ENCODE measurements at places on chromosomes 2 and 18. TPM values are rescaled to one million over a fixed set of nuclear protein-coding genes. Genes with fewer than 3 reads are reported as not detected.

The TMEM18 gene
- 18.8 TPM for total RNA-seq

The IL1RL1 gene
- total RNA-seq = not detected

The ASTL gene
- not detected for total RNA-seq

The TPO gene
- total RNA-seq = not detected

The PDE1A gene
- total RNA-seq = not detected

The VWA3B gene
- total RNA-seq = 1.0 TPM

The ZNF892 gene
- total RNA-seq = 4.7 TPM

The MATN3 gene
- total RNA-seq = 3.6 TPM

The L3MBTL4 gene
- 0.59 TPM for total RNA-seq

The ELOA2 gene
- not detected for total RNA-seq

The TUBA4B gene
- not detected for total RNA-seq

The ZSWIM2 gene
- total RNA-seq = not detected

The AQP12B gene
- not detected for total RNA-seq

The MYCN gene
- total RNA-seq = 48.4 TPM

The CFAP65 gene
- total RNA-seq = not detected

The SERPINB2 gene
- total RNA-seq = not detected

The PELI1 gene
- 37.3 TPM for total RNA-seq

The MOGAT1 gene
- not detected for total RNA-seq

The CKAP2L gene
- total RNA-seq = 24.8 TPM

The CEP76 gene
- 17.2 TPM for total RNA-seq

- DNase-seq = peak; percentile 41
Observed at GRCh38 chr2:85273738-85274731, 53.8 kb downstream of the TGOLN2 start.

DNA sequence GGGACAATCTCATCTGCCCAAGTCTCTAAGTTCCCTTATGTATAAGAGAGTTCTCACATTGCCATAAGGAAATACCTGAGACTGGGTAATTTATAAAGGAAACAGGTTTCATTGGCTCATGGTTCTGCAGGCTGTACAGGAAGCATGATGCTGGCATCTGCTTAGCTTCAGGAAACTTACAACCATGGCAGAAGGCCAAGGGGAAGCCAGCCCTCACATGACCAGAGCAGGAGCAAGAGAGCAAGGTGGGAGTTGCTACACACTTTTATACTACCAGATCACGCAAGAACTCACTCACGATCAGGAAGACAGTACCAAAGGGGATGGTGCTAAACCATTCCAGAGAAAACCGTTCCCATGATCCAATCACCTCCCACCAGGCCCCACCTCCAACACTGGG, 73.9 kb downstream of the PRKRA start:
- DNase-seq = no peak

- DNase-seq = no peak
Observed at GRCh38 chr18:62977512-62977911, 262.2 kb downstream of the PHLPP1 start.

GRCh38 chr18:35808796-35809195, 163.7 kb upstream of the RMP24 start:
- DNase-seq = no peak

- DNase-seq = no peak
Observed at GRCh38 chr2:163667064-163667887, 68.5 kb downstream of the FIGN start.

DNA sequence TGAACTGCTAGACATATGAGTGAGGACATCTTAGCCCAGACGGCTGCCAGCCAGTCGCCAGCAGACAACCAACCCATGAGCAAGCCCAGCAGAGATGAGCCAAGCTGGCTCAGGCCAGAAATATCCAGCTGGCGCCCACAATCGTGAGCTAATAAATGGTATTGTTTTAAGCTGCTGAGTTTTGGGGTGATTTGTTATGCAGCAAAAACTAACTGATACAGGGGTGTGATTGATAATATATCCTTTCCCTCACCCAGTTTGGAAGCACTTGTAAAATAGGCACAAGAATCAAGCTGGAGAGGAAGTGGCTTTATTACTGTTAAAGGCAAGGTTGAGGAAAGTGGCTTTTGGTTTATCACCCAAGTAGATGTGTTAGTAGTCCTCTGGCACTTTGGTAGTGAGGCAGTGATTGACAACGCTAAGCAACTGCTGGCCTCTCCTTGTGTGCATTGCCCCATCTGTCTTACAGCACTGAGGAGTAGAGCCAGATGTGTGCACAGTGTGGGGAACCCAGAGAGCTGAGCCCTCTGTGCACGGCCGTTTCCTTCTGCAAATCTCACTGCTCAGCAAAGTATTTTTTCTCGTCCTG, 110.1 kb downstream of the MYO1B start:
- no peak for DNase-seq

DNA sequence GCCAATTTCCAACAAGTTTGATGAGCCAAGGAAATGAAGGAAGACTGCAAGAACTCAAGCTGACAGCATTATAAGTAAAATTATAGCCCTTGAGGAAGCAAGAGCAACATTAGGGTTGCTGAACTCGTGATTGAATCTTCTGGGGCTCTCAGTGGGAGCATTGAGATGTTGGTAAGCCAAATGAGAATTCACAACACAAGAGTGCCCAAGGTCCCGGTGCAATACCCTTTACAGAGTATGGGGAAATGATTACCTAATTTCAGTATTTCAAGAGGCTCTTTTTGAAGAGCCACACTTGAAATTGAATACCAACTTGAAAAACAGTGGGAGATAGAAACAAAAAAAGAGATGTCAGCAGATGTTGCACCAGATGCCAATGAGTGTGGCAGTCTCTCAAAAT, 554.5 kb downstream of the STK39 start:
- no peak for DNase-seq

DNA sequence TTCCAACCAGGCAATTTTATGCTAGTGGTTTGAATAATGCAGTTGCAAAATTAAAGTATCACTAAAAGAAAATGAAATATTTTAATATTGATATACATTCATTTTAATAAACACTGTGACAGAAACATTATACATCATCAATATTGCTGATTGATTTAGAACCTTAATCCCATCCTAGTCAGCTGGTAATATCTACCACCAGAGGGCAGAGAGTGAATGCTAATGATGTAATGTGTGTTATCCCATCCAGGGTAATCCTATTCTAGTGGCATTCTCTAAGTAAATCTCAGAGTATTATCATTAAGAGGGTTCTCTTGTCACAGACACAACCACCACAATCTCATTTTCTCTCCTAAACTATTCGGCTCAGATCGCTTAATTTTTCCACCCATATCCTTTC, 477.4 kb downstream of the CPS1 start:
- DNase-seq = peak; percentile 1

- DNase-seq = no peak
Observed at GRCh38 chr2:14303366-14304115, 329.0 kb upstream of the LRATD1 start.

GRCh38 chr2:69902213-69902922, 8.6 kb downstream of the SNRNP27 start:
- no peak for DNase-seq

- no peak for DNase-seq
Observed at GRCh38 chr2:42169874-42170521, 845 bp downstream of the EML4 start.

DNA sequence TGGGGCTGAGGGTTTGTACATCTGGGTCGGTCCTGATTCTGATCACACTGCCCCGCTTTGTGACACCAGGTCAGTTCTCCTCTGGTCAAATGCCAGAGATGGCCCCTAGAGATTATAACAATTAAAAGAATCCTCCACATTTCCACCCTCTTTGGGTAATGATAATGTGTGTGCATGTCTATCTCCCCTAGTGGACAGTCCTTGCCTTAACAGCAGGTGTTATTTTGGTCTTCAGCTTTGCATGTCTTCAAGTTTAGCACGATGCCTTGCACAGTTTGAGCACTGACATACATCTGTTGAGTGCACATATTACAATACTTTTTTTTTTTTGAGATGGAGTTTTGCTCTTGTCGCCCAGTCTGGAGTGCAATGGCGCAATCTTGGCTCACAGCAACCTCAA, 25.7 kb upstream of the COX7A2L start:
- no peak for DNase-seq

DNA sequence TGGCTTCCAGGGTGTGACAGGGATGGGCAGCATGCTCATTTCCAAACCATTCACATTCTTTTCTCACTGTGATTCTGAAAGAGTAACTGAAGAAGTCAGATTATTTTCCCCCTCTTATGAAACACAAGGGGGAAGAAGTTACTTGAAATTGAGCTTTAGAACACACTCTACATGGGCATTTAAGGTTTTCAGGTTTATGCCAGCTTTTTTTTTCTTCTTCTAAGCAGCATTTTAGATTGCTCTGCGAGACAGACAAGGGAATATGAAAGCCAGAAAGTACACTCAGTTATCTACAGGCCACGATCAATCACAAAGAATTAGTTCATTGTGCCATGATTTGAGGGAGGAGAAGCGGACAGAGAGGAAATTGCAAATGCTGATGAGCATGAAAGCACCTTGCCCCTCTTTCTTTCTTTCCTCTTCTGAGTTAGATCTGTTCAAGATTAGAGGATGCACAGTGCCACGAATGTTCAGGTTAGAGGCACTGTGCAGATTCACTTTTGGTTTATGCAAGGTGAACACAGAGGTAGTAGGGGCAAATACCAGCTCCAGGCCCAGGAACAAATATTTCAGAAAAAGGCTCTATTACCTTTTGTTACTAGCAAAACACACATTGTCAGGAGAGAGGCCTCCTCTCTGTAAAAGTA, 49.2 kb downstream of the CXCR4 start:
- DNase-seq = no peak

DNA sequence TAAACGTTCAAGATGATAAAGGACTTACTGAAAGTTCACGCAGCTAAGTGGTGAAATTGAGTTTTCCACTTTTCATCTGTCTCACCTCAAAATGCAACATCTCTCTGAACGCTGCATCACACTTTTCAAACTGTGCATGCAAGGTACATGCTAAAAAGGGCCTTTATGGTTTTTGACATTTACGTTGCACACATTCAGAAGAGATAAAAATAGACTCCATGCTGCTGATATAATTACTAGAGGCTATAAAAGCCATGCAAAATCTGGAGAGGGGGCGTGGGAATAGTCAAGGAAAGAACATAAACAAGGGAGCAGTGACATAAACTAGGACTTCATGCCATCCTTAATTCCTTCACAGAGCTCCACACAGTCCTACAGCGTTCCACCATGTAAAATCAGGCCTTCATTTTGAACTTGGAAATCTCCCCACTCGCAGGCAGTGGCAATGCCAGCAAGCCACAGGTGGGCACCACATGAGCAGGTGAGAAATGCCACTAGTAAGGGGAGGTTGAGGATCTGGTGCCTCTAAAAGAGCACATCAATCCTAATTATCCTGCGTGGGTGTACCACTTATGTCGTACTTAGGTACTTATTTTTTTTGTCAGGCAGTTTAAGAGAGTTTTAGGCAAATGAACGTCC, 71.4 kb downstream of the ZEB2 start:
- no peak for DNase-seq

GRCh38 chr2:70190418-70191243, at the start of gene C2orf42:
C2orf42 (minus strand) TSS chr2:70191019; CDS start chr2:70181985, 9,034 bp downstream.
- DNase-seq = peak; percentile 96

- DNase-seq = peak; percentile 78
Observed at GRCh38 chr2:66576561-66577320, 141.8 kb downstream of the MEIS1 start.

- DNase-seq = peak; percentile 7
Observed at GRCh38 chr2:120703330-120703994, 32.2 kb upstream of the GLI2 start.

GRCh38 chr2:86632672-86633071, 9.0 kb upstream of the RNF103 start:
- no peak for DNase-seq

DNA sequence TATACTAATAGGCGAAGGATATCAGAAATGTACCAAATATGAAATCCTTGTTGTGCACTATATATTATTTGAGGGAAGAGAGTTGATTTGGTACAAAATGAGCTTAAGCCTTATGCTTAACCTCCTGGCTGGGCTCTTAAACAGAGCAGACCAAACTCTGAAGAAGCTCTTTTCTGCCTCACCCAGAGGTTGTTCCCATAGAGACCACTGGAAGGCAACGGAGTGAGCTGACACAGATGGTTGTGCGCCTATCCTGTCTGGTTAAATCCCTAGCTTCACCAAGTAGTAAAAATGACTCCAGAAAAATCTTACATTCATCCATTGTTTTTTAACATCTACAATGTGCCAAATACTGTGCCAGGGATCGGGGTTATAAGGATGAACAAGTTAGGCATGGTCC, 55.9 kb upstream of the NOL4 start:
- DNase-seq = peak; percentile 2

GRCh38 chr18:74520096-74520833, 14.0 kb upstream of the CNDP1 start:
- DNase-seq = no peak

GRCh38 chr2:7031547-7032245, 114.5 kb downstream of the RNF144A start:
- no peak for DNase-seq

- DNase-seq = no peak
Observed at GRCh38 chr2:152600697-152601096, 116.6 kb downstream of the PRPF40A start.

DNA sequence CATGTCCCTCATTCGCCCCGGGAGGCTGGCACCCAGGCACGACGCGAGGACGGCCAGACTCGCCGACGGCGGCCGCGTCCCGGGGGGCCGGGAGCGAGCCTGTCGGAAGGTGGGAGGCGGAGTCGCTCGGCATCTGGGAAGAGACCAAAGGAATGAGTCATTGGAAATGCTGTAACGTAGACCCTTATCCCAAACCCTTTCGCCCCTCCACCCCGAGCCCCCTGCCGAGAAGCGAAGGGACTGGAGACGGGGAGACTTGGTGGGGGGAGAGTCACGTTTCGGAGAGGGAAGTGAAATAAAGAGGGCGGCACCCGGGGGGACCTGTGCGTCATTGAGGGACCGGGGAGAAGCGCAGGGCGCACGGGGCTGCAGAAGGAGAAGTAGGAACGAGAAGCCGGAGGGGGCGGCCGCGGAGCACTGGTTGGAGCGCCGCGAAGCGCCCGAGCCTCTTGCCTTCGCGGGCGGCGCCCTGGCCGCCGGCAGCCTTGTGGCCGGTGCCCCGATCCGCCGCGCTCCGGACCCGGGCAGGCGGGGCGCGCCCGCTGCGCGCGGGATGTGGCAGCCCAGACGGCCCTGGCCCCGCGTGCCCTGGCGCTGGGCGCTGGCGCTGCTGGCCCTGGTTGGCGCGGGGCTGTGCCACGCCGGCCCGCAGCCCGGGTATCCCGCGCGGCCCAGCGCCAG, at the start of gene EMILIN2:
TSS of gene EMILIN2 (plus strand) at position 371 of the 681 bp plus-strand sequence. CDS start at position 554, 183 bp downstream.
- peak; percentile 88 for DNase-seq

GRCh38 chr2:120436460-120436739, 90.5 kb downstream of the INHBB start:
- peak; percentile 41 for DNase-seq

DNA sequence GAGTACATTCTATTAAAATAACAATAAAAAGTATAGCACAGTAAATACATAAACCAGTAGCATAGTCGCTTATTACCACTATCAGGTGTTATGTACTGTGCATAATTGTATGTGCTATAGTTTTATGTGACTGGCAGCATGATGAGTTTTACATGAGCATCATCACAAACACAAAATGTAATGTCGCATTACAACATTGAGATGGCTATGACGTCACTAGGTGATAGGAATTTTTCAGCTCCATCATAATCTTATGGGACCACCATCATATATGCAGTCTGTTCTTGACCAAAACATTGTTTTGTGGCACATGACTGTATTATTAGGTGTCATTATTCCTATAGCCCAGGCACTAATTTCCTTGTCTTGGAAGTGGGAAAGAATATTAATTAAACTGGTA, 48.6 kb downstream of the ZDBF2 start:
- DNase-seq = no peak

GRCh38 chr2:187470698-187471097, 22.6 kb upstream of the CALCRL start:
- DNase-seq = no peak

- no peak for DNase-seq
Observed at GRCh38 chr18:12031846-12032245, 50.5 kb downstream of the IMPA2 start.

GRCh38 chr2:143936848-143937722, 582.8 kb downstream of the ZEB2 start:
- DNase-seq = peak; percentile 82

Data from H7 (cell line).